NCI-H526 treated with DMSO at 0.1 percent for 48 hours (cell line): ENCODE measurements at places on chromosomes 16 and 17.

DNA sequence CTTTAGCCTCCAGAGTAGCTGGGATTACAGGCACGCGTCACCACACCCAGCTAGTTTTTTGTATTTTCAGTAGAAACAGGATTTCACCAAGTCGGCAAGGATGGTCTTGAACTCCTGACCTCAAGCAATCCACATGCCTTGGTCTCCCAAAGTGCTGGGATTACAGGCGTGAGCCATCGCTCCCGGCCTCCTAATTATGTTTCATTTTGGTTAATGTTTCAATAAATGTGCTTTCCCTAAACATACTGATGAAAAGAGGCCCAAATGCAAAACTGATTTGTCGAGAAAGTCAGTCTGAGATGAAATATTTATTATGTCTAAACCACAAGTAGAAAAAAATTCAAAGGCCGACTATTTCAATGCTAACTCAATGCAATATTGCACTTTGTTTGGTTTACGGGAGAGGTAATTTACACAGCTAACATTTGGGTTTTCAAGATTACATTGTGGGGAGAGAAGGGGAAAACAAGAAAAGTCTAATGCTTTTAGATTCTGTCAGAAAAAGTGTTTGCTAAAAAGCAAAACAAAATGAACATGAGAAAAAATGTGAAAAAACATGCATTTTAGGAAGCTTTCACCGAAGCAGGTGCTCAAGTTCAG is 9.8 kb downstream of the STAT3 start:
- no peak for DNase-seq

DNA sequence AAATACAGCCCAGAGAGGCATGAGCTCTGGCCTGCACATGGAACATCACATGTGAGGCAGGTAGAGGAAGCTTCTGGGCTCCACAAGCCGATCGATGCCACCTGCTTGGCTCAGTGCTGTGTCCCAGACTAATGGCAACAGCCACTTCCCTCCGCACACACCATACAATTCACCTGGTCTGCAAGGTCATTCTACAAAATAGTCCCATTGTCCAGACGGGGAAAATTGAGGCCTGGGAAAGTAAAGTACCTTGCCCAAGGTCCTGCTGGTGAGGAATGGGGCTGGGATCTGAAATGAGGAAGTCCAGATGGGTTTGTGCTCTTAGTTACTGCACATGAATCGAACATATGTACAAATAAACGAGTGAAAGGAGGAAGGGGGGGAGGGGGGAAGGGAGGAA is 88.0 kb downstream of the LITAF start:
- DNase-seq = no peak

DNA sequence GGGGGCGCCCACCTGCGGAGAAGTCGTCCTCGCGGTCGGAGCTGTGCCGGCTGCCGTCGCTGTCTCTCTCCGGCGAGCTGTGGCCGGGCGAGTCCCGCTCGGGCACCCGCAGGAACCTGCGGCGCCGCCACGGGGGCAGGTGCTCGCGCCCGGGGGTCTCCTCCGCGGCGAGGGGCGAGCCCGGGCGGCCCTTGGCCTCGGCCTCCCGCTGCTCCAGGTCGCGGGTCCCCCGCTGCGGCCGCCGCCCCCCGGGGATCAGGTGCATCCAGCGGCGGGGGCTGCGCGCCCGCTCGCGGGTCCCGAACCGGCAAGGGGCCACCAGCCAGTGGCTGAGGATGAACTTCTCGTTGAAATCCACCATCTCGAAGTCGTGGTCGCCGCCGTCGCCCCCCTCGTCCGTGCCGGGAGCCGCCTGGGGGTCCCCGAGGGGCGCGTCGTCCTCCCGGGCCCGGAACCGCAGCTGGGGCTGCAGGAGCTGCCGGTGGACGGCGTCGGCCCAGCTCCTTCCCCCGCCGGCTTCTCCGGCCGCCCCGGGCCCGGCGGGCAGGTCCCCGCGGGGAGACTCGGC is 41.4 kb upstream of the BHLHA9 start:
- no peak for DNase-seq

DNA sequence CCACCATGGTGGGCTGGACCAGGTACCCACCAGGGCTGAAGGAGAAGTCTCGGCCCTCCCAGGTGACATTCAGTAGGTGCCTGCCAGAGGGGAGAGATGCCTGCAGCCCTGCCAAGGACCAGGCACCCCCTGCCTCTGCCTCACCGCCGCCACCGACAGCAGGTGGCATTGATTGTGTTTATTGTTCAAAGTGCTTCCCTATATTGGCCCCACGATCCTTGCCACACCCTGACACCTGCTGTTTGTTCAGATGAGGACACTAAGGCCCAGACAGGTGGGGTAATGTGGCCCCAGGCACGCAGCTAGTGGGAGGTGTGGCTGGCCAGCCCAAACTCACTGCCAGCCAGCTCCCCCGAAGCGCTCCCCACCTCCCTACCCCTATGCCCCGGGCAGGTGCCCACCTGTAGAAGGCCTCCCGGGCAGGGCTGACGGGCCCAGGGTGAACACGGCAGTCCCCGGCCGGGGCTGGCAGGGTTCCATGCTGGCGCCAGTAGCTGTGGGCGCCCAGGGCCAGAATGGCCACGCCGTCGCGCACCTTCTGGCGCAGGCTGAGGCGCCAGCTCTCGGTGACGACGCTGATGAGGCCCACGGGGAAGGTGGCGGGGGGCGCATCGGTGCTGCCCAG is 8.0 kb downstream of the GRIN2C start:
- DNase-seq = peak; percentile 20

DNA sequence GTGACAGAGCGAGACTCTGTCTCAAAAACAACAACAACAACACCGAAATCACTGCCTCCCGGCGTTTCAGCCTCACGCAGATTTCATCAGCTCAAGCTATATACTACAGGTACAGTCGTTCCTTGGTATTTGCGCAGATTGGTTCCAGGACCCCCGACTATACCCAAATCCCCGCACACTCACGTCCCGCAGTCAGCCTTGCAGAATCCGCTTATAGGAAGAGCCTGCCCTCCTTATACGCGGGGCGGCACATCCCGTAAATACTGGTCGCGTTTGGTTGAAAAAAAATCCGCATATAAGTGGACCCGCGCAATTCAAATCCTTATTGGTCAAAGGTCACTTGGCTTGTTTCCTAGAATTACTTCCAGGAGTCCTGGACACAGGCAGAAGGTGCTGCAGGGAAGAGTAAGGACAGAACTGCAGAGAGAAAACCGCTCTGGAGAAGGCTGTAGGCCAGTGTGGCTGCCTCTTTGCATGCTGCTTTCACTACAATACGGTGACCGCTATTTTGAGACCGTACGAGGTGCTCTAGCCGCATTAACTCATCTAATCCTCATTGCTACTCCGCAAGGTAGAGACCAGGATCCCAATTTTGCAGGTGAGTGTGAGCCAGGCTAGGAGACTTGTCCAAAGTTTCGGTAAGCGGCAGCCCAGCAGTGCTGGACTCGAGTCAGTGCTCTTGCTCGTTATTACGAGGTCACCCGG is 718 bp downstream of the NDUFAB1 start:
- DNase-seq = no peak

DNA sequence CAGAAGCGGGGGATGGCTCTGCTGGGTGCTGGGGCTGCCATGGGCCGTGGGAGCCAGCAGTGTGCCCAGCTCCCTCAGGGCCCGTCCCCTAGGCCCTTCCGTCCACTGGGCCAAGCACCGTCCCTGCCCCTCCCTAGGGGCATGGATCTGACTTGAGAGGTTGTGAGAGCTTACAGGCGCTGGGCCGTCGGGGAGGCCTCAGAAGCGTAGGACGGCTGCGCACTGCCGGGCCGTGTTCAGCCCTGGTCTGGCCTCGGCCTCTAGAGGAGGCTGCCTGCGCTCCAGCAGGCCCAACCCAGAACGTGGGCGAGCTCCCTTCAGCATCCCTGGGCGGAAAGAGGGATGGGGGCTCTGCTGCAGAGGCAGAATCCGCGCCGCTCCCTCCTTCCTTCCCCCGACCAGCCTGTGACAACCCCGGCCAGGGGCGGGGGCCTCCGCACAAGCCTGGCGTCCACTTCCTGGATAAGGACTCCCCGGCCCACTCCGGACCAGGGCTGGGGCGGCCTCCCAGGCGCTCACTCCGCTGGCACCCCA is 685 bp upstream of the MPG start:
- no peak for DNase-seq

DNA sequence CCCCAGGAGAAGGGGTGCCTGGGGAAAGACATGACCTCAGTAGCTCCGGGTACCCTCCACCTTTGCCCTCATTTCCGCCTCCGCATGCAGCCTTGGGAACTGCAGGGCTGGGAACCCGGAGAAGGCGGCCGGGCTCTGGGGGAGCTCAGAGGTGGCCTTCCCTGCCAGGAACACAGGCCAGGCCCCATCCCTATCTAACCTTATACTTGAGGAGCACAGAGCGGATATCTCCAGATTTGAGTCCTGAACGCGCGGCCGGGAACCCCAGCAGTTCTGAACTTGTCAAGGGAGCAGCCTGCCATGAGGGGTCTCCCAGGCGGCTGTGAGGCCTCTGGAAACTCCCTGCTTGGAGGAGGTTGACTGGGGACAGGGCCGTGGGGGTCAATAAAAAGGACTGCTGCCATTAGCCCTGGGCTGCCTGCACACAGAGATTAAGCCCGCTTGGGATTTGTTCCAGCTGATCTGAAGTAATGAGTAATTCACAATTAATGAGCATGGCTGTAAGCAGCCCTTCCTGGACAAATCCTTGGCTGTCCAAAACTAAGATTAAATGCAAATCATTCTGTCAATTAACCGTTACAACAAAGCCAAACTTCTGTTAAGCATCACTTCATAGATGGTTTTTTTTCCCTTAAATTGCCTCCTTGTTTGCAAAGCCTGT is 26.3 kb upstream of the METRNL start:
- DNase-seq = no peak

DNA sequence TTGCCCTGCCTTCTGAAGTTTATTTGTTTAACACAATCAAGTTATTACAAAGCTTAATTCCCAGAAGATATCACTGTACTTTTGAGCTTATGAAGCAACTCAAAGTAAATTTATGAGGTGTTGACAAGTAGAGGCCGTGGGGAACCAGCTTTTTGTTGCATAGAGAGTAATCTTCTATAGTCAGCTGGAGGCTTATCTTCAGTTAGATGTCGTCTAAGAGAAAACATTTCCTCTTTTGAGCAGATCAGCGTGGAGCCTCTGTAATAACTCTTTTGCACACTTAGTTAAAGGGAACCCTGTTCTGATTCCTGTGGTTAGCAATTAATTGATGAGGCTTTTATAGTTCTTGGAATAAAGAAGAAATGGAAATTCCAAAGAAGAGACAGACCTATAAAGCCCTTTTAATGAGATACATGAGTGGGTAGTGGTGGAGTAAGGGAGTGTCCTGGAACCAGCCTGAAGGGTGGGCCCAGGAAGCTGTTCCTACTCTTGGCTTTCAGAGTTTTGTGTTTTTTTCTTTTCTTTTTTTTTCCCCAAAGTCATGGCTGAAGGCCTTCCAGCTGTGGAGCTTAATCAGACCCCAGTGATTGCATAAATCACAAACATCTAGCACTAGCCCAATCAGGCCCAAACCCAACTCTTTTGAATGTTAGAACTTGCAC is 28.9 kb upstream of the MAP3K14 start:
- no peak for DNase-seq

DNA sequence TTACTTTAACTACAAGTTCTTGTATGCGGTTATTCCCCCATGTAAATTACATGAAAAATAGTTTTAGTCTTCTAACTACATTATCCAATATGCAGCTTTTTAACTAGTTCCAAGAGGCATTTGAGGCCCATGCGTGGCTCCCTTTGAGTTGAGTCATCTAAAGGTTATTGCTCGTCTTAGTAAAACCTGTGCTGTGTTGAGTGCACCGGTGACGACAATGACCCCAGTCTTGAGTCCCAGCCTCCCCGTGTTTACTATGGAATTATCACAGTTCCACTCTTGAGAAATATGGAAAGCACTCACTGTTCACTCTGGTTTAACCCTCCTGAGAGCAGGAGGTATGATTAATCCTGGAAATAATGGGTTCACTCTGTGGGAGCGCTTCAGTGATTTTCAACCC is 119.2 kb downstream of the PITPNC1 start:
- DNase-seq = no peak

DNA sequence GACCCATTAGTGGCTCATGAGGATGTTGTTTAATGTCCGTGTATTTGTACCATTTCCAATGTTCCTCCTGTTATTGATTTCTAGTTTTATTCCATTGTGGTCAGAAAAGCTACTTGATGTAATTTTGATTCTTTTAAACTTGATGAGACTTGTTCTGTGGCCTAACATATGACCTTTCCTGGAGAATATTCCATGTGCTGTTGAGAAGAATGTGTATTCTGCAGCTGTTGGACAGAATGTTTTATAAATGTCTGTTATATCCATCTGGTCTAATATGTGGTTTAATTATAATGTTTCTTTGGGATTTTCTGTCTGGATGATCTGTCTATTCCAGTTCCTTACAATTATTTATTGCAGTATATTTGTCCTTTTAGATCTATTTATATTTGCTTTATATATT is 2.9 kb upstream of the ABCA10 start:
- DNase-seq = no peak

GRCh38 chr17:31388351-31388750 is 3.1 kb upstream of the RAB11FIP4 start:
- no peak for DNase-seq

- no peak for DNase-seq
Observed at GRCh38 chr17:37662353-37662752, 19.1 kb upstream of the DDX52 start.

DNA sequence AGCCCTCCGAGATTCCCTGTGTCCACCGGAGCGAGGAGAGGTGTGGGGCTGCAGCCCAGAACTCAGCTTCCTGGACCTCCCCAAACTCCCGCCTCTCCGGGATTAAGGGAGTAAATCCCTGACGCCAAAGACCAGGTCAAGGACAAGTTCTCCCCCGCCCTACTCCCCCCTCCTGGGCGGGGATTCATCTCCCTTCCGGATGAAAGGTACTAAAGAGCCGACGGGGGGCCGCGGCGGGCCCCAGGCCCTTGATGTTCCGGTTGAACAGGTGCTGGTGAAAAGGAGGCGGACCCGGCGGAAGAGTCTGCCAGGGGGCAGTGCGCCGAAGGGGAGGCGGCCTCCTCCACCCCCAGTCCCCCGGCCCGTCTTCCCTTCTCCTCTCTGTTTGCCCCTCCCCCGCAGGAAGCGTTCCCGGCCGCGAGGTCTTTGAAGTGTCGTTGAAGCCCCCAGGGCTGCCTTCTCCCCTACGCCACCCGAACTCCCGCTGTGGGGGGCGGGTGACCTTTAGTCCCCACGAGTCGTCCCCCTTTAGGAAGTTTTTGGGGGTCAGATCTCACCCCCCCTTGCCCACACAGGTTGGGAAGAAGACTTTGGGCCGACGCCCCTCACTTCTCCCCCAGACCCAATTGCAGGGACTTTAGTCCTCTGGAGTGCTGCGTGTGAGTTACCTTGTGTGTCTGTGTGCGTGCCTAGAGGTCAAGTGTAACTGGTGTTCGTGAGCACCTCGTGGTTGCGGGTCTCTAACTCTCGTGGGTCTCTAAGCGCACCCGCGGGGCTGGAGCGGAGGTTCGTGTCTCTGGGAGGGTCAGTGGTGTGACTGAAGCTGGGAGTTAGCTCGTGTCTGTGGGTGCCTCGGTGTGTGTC is 1.1 kb upstream of the MLLT6 start:
- DNase-seq = peak; percentile 84

GRCh38 chr17:30950669-30951399 is 20.0 kb upstream of the RNF135 start:
- no peak for DNase-seq

GRCh38 chr16:66510298-66510697 is 39.6 kb downstream of the TK2 start:
- DNase-seq = no peak
